ENCODE measurements at places on chromosomes 13 and 19.

- no peak for DNase-seq
These were observed 1.6 kb upstream of the FARSA start for GRCh38 chr19:12935071-12935470.

DNA sequence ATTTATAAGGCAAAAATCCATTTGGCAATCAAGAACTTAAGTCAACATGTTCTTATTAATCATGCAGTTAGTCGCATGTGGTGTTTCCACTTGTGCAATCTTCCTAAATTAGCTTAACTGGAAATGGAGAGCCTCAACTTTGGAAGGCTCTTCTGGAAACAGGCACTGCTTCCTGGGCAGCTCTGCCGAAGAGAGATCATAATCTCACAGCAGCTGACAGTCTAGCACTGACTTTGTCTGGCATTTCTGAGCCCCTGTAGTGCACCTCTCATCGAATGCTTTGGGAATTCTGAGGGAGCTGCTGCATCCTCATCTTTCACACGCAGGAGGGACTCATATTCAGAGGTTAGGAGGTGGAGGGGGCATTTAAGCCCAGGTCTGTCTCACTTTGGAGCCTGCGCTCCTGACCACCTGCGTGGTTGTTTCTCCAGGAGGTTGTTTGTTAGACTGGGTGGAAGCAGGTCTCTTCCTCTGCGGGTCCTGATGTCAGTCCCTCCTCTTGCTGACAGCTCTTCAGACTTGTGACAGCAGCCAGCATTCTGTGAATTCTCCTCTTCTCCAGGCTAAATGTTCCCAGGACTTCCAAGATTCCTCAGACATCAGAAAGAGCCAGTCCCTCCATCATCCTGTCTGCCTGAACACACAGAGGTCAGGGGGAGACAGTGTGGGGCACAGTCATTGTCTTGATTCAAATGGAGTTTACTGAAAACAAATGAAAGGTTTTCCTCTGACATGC, 100.4 kb upstream of the GJB6 start:
- DNase-seq, result peak; percentile 54

- DNase-seq, result no peak
These were observed 161.1 kb downstream of the KCTD15 start for GRCh38 chr19:33957804-33958203.

DNA sequence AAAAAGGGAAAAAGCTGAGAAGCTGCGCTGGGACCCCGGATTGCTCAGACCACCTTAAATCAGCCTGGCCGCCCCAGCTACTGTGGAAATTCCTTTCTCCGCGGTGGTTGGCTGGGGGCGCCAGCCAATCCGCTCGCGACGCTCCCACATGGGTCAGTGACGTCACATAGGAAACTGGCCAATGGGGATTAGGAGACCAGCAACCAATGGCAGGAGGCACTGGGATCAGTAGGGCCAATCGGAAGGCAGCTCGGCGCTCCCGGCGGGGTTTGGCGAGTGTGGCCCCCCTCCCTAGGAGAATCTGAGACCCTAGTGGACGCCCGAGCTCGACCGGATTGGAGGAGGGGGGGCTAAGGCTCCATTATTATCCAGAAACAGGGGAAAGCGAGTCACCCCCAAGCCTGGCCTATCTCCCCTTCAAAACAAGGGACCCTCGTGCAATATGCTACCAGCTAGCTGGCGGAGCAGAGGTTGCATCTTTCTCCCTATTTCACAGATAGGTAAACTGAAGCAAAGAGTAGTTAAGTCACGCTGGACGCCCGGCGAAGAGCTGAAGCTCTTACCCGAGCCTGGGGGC, 6.5 kb upstream of the TLE2 start:
- DNase-seq, result no peak

GRCh38 chr19:22602631-22603272, 31.4 kb upstream of the ZNF492 start:
- peak; percentile 70 for DNase-seq

- DNase-seq, result no peak
These were observed 168.8 kb downstream of the OLFM4 start for GRCh38 chr13:53197424-53197823.

DNA sequence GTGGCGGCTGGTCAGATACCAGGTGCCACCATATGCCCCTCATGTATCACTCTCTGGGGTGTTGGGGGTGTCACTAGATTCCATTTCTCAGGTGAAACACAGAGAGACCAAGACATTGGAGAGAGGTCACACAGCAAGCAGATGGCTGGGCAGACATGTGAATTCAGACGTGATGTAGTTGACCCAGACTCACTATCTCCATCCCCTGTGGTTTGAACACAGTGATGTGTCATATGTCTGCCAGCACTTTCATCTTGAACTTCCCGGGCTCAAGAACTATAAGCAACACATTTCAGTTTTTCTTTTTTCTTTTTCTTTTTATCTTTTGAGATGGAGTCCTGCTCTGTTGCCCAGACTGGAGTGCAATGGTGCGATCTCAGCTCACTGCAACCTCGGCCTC, 16.1 kb upstream of the UPF1 start:
- DNase-seq, result no peak

- no peak for DNase-seq
These were observed 26.4 kb upstream of the EHD2 start for GRCh38 chr19:47686679-47687450.

DNA sequence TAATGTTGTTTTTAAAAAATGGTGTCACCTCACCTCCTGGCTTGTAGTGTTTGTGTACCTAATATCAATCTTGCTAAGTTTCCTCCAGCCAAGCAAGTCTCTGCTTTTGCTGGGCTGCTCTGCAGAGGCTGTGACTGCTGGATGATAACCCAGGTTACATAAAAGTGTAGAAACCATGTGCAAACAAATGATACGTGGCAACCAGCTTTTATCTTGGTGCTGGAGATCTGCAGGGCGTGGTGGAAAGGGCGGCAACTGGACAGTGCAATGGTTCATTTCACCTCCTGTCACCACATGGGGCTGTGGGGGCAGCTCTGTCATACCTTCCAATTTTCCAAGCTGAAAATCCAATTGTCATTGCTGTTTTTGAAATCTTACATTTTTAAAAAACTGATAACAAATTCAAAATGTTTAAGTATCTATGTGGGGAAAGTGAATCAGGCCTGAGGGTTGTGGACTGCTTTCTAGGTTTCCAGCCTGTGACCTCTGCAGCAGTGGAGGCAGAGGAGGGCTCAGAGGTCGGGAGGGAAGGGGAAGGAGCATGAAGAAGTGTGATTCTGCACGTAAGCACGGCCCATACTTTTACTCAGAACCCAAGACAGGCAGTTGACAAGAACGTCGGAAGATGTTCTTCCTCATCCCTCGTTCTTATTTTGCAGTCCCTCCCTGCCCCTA, 9.7 kb downstream of the GPR42 start:
- DNase-seq, result peak; percentile 55

DNA sequence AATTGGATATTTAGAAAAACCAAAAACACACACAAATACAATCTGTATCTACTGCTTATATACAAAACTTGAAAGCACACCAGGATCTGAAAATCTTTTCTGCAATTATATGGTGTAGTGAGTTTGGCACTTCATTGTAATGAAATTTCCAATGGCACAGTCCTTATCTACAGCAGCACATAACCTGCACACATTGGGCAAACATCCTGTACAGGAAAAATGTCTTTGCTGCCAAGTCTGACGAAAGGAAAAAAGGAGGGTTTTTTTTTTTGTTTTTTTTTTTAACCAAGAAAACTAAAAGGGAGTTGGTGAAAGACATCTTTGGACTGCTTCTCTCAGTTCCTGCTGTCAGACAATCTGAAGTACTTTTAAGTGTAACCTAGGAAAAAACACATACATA, 107.8 kb downstream of the FOXO1 start:
- DNase-seq, result no peak

GRCh38 chr19:54252845-54253244, 4.2 kb downstream of the LILRB5 start:
- no peak for DNase-seq

GRCh38 chr13:110850840-110851239, 64.0 kb downstream of the ANKRD10 start:
- DNase-seq, result peak; percentile 79

- no peak for DNase-seq
These were observed 83.9 kb downstream of the GNG7 start for GRCh38 chr19:2618611-2619010.

GRCh38 chr13:35965226-35965927, 165.8 kb downstream of the DCLK1 start:
- no peak for DNase-seq

DNA sequence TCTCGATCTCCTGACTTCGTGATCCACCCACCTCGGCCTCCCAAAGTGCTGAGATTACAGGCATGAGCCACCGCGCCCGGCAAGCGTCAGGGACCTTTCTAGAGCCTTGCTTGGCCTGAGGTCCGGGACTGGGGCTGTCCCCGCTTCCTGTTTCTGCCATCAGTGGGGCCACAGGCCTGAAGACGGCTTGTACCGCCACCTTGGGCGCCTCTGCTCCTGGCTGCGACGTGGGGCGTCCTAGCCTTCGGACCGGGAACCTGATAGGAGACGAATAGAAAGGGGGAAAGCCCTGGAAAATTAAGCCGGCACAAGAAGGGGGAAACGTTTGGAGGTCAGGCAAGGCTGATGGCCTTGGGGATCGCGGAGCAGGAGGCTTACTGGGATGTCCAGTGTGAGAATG, 35.1 kb downstream of the RNF6 start:
- DNase-seq, result no peak

DNA sequence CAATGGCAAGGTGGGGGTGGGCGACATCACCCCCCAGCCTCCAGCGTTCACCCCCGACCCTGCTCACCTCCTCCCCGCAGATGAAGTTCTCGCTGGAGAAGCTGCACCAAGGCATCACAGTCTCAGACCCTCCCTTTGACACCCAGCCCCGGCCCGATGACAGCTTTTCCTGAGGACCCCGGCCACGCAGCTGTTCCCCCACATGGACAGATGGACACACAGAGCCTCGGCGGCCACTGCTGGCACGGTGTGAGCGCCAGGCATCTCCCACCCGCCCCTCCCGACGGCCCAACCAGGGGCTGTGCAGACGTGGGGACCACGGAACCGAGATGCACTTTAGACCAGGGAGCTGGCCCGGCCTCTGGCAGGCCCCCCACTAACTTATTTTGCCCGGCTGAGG, 4.3 kb upstream of the SCN1B start:
- no peak for DNase-seq

DNA sequence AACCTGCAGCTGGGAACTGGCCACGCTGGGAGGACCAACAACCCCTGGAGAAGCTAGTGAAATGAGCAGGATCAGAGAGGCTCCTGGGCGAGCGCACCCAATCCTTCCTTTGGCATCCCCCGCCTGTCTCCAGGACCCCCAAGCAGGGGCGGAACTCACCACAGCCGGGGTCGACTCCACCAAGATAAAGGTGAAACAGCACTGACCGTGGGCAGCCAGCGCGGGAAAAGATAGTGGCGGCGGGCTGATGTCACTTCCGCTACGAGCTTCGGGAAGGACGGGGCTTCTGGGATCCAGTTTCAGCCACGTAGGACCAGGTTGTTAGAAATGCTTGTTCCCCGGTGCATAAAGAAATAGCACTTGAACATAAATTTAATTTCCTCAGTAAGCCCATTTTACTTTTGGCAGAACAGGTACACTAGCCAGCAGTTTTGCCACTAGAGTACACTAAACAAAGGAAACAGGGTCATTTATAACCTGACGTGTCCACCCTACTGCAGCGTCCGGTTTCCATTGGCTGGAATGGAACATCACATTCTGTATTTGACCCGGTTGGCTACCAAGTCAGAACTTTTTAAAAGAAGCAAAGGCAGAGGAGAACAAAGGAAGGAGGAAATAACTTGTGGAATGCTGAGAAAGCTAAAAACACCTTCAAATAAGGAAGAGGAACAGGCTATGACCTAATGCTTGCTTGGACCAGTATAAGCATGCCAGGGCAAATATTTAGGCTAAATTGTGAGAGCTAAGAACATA, 25.5 kb upstream of the ZNF562 start:
- DNase-seq, result no peak

DNA sequence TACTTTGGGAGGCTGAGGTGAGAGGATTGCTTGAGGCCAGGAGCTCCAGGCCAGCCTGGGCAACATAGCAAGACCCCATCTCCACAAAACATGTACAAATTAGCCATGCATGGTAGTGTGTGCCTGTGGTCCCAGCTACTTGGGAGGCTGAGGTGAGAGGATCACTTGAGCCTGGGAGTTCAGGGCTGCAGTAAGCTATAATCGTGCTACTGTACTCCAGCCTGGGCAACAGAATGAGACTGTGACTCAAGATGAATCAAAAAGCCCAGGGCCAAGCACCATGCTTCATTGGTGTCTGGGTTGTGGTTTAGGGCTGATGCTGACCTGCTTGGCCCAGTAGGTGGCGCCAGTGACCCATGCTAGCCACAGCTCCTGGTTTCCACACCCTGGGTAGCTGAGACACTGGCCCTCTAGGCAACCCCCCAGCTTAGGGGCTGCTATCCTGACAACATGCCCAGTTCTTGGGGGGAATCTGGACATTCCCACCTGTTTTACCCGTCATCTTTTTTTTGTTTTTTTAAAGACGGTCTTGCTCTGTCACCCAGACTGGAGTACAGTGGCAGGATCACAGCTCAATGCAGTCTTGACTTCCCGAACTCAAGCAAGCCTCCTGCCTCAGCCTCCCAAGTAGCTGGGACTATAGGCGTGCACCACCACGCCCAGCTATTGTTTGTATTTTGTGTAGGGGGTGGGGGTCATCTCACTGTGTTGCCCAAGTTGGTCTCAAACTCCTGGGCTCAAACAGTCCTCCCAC, 5.5 kb downstream of the CCDC124 start:
- no peak for DNase-seq

GRCh38 chr13:44385847-44386246, 12.2 kb downstream of the SERP2 start:
- no peak for DNase-seq

DNA sequence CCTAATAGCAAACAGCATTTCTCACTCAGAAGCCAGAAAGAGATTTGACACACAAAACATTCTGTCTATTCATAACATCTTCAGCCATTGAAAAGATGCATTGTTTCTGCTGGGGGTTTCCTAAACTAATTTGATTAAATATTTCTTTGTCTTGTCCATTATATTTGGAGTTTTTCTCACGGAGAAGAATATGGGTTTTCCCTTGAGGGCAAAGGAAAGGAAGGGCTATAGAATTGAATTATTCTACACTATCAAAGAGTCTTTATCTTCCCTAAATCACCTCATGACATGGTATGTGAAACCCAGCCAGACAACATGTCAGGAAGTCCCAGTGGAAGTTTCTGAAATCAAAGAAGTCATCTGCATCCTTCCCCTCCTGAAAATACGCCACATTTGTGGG, 186.4 kb downstream of the SHISA2 start:
- no peak for DNase-seq

Measured in vagina (tissue), 2 donors.